Natural killer cell (primary cell): ENCODE measurements at places on chromosomes 6 and 20. TPM values are rescaled to one million over a fixed set of nuclear protein-coding genes. Genes with fewer than 3 reads are reported as not detected.

SLC22A7 gene
- total RNA-seq: not detected

DEFB124 gene
- not detected for total RNA-seq

GPR31 gene
- total RNA-seq: not detected

RTF2 gene
- total RNA-seq: 83.4 TPM

GRCh38 chr6:139330306-139330705 lies 38.5 kb upstream of the TXLNB start:
- H3K27me3 ChIP-seq: no peaks in the 10 kb centered on the region
- H3K4me3 ChIP-seq: no peak overlapping the region
- H3K4me1 ChIP-seq: peaks cover 5% of the 10 kb centered on the region
- no peaks in the 10 kb centered on the region for H3K36me3 ChIP-seq
- no peak overlapping the region for H3K27ac ChIP-seq

DNA sequence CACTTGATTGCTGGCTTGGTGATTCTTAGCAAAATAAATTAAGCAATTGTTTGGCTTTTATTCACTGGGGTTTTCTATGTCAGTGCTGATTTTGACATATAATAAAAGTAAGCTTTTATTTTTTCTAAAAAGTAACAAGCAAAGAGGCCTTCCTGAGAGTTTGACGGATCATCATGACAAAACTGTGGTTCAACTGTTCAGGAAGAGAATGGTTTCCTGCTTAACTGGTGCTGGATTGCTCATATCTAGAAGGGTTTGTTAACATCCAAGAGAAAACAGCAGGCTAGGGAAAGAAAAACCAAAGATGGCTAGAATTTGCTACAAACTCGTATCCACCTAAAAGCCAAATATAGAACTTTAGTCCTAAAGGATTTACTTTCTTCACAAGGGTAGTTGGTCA lies 21.2 kb downstream of the SERPINB1 start:
- no peaks in the 10 kb centered on the region for H3K27me3 ChIP-seq
- H3K4me3 ChIP-seq: no peak overlapping the region
- H3K27ac ChIP-seq: no peak overlapping the region

DNA sequence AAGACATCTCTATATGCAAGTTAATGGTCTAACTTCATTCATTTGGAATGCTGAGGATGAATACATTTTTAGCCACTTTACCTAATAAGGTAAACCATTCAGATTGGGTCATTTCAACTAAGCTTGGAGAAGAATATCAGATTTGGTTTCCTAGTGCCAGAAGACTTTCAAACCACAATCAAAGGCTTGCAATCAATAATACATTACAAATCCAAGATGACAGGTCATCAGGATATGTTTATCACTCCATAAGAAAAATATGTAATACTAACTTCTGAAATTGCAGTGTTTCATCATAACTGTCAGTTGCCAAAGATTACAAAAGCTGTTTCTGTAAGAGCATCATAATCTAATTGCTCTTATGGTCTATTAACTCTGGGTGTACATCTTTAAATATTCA lies 654.0 kb downstream of the COL12A1 start:
- H3K27me3 ChIP-seq: no peaks in the 10 kb centered on the region
- H3K4me3 ChIP-seq: no peak overlapping the region
- DNase-seq: no peak
- no peaks in the 10 kb centered on the region for H3K36me3 ChIP-seq

- no peak overlapping the region for H3K27ac ChIP-seq
- no peak for DNase-seq
- H3K27me3 ChIP-seq: peaks cover 2% of the 10 kb centered on the region
- no peak overlapping the region for H3K4me3 ChIP-seq
- no peaks in the 10 kb centered on the region for H3K36me3 ChIP-seq
These were observed 7.3 kb downstream of the JAG1 start for GRCh38 chr20:10666221-10667076.

DNA sequence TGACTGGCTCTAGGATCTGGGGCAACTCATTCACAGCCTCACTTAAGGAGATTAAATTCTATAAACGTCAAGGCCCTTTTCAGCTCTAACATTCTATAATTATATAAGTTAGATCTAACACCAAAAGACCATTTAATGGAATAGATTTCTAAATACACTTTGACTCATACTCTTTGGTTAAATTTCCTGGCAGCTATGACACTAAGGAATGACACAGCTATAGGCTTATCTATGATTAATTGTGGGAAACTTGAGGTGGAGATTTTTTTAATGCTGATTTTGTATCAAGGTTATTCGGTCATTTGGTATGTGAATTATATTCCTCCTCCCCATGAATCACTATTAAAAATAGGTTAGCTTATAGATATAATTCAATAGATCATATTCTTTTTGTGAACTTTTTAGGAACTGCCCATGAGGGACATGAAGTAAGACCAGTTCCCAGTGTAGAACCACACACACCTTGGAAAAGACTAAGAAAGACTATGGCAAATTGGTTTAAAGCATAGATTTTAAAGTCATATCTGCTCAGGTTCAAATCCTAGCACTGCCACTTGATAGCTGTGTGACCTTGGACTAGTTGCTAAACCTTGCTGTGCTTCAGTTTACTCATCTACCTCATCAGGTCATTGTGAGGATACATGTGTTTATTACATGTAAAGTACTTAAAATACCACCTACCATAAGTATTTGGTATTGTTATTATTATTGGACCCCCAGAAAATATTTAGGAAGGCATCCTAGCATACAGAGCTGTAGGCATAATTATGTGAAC lies 116.0 kb downstream of the CRYBG1 start:
- H3K4me1 ChIP-seq: peaks cover 5% of the 10 kb centered on the region
- H3K27me3 ChIP-seq: no peaks in the 10 kb centered on the region
- no peaks in the 10 kb centered on the region for H3K36me3 ChIP-seq
- DNase-seq: no peak

DNA sequence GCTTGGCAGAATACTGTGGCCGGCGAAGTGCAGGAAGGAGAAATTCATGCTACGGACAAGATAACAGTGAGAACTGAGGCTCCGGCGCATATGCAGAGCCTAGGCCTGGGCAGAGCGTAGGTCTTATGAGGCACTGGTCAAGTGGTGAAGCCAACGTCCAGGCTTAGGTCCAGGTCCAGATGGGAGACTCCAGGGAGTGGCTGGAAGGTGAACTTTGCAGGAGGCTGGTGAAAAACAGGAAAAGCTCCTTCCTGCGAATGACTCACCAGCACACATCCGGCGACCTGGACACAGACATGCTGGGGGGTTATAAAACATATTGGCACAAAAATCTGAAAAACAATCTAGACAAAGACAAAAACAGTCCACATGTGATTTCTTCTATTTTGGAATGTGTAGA lies 15.4 kb downstream of the C6orf141 start:
- no peaks in the 10 kb centered on the region for H3K4me1 ChIP-seq
- H3K27ac ChIP-seq: no peak overlapping the region
- H3K4me3 ChIP-seq: no peak overlapping the region
- DNase-seq: no peak

DNA sequence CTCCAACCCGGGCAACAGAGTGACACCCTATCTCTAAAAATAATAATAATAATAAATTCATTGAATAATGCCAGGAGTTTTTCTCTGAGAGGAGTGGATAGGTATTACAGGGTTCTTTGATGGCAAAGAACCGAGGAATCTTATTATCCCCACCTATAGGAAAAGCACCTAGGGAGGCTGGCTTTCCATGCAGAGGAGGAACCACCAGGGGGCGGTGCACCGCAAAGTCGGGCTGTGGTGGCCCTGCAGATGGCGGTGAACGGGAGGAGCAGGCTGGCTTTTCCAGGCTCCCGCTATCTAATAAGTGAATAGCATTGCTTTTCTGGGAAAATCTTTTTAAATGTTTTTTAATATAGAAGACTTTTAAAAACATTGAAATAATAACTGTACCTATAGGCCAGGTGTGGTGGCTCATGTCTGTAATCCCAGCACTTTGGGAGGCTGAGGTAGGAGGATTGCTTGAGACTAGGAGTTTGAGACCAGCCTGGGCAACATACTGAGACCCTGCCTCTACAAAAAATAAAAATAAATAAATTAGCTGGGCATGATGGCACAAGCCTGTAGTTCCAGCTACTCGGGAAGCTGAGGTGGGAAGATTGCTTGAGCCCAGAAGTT lies 864.2 kb downstream of the KIF16B start:
- no peak overlapping the region for H3K27ac ChIP-seq
- H3K4me3 ChIP-seq: no peak overlapping the region
- no peaks in the 10 kb centered on the region for H3K4me1 ChIP-seq
- H3K27me3 ChIP-seq: no peaks in the 10 kb centered on the region
- DNase-seq: peak; percentile 27
- no peaks in the 10 kb centered on the region for H3K36me3 ChIP-seq

GRCh38 chr6:146065690-146066089 lies 36.8 kb downstream of the GRM1 start:
- H3K27ac ChIP-seq: no peak overlapping the region
- H3K4me1 ChIP-seq: no peaks in the 10 kb centered on the region
- H3K4me3 ChIP-seq: no peak overlapping the region
- H3K27me3 ChIP-seq: no peaks in the 10 kb centered on the region
- DNase-seq: no peak

GRCh38 chr20:42923348-42923918 lies 266.3 kb downstream of the PTPRT start:
- H3K4me3 ChIP-seq: no peak overlapping the region
- no peaks in the 10 kb centered on the region for H3K4me1 ChIP-seq
- no peak for DNase-seq
- no peaks in the 10 kb centered on the region for H3K36me3 ChIP-seq

- no peaks in the 10 kb centered on the region for H3K4me1 ChIP-seq
- no peak overlapping the region for H3K4me3 ChIP-seq
- H3K27me3 ChIP-seq: no peaks in the 10 kb centered on the region
- H3K27ac ChIP-seq: no peak overlapping the region
- DNase-seq: no peak
These were observed 40.4 kb upstream of the BPIFA2 start for GRCh38 chr20:33127422-33128097.

GRCh38 chr6:54621285-54621684 lies 225.3 kb upstream of the FAM83B start:
- H3K27ac ChIP-seq: no peak overlapping the region
- H3K36me3 ChIP-seq: no peaks in the 10 kb centered on the region
- H3K27me3 ChIP-seq: no peaks in the 10 kb centered on the region
- H3K4me3 ChIP-seq: no peak overlapping the region
- no peaks in the 10 kb centered on the region for H3K4me1 ChIP-seq

DNA sequence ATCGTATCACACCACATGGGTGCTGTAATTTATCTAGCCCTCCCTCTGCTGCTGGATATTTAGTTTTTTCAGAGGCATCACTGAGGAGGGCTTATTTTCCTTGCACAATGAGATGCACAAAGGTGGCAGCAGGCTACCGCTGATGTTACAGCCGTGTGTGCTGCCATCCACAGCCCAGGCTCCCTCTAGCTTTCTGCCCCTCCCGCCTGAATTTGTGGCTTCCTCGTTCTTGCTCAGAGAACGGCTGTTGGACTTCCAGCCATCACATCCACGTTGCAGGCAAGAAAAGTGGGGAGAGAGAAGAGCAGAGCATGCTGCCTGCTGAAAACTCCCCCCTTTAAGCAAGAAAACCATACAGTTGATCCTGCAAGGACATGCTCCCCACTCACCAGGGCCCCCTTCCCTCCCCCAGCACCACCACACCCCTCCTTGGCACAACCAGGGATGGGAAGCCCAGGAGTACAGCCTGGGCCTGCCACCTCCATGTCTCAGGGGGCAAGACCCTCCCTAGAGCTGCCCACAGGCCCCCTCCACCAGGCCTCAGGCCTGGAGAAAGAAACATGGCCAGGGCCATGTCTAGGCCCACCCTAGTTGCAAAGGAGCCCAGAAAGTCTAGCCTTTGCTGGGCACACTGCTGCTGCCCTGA lies 102.6 kb downstream of the MRPL14 start:
- no peak overlapping the region for H3K4me3 ChIP-seq
- H3K27me3 ChIP-seq: peaks cover 3% of the 10 kb centered on the region
- H3K36me3 ChIP-seq: no peaks in the 10 kb centered on the region
- H3K4me1 ChIP-seq: no peaks in the 10 kb centered on the region
- DNase-seq: no peak
- H3K27ac ChIP-seq: no peak overlapping the region

GRCh38 chr6:101458336-101458735 lies 64.8 kb downstream of the GRIK2 start:
- no peaks in the 10 kb centered on the region for H3K27me3 ChIP-seq
- no peaks in the 10 kb centered on the region for H3K4me1 ChIP-seq
- H3K27ac ChIP-seq: no peak overlapping the region
- H3K36me3 ChIP-seq: no peaks in the 10 kb centered on the region

GRCh38 chr20:919491-919916 lies 3.4 kb upstream of the ANGPT4 start:
- H3K27me3 ChIP-seq: no peaks in the 10 kb centered on the region
- H3K4me1 ChIP-seq: no peaks in the 10 kb centered on the region
- no peaks in the 10 kb centered on the region for H3K36me3 ChIP-seq
- no peak overlapping the region for H3K27ac ChIP-seq
- no peak overlapping the region for H3K4me3 ChIP-seq

DNA sequence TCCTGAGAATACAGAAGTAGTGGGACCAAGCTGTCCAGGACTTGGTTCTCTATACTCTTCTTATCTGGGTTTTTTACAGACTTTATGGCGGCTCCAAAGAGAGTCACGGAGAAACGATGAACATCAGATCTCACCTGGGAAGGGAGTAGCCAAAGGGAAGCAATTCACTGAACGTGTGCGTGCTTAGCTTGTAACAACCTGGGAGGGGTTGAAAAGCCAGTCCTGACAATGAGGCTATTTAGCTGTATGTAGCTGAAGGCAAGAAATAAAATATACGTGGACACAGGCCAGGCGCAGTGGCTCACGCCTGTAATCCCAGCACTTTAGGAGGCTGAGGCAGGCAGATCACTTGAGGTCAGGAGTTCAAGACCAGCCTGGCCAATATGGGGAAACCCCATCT lies 18.2 kb upstream of the RBL1 start:
- H3K27ac ChIP-seq: no peak overlapping the region
- no peaks in the 10 kb centered on the region for H3K27me3 ChIP-seq
- no peaks in the 10 kb centered on the region for H3K36me3 ChIP-seq
- no peaks in the 10 kb centered on the region for H3K4me1 ChIP-seq
- H3K4me3 ChIP-seq: no peak overlapping the region
- no peak for DNase-seq

DNA sequence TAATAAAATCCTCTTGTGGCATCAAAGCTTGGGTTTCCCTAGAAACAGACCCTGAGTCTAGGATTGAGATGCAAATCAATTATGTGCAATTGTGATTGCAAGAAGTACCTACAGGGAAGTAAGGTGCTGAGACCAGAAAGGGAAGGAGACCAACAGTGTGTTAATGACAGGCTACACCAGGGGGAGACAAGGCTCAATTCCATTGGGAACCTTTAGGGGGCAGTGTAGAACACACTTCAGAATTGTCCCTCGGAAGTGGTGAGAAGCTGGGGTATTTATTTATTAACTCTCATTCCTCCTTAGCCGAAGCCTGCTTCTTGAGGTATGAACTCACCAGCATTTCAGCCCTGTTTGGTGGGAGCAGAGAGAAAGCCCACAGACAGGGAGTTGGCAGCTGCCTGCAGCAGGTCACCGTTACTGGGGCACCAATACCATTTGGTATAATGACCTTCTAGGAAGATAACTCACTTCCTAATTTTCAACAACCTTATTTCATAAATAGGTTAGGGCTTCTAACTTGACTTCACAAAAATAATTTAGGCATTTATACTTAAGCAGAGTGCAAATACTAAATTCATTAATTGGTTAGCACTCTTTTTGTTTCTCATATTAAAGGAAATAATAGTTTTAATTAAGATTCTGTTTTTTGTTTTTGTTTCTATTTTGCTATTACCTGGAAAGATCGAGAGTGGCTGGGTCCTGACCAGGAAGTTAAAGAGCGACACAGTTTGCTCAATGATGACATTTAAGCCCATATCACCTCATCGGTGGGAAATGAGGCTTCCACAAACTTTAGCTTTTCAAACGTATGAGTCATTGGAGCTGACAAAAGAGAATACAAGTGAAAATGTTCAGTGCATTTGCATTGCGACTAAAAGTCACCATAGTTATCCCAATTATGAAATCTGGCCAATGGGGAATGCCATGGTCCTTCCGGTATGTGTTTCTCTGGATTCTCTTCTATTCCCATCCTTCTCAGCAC lies 94.8 kb downstream of the BTBD3 start:
- no peaks in the 10 kb centered on the region for H3K4me1 ChIP-seq
- no peaks in the 10 kb centered on the region for H3K27me3 ChIP-seq
- DNase-seq: peak; percentile 32
- H3K36me3 ChIP-seq: no peaks in the 10 kb centered on the region
- H3K4me3 ChIP-seq: no peak overlapping the region
